ENCODE measurements at places on chromosomes 2 and 18. TPM values are rescaled to one million over a fixed set of nuclear protein-coding genes. Genes with fewer than 3 reads are reported as not detected.

- DNase-seq: no peak
Measured at GRCh38 chr2:225989809-225990208, 590.3 kb downstream of the NYAP2 start.

DNA sequence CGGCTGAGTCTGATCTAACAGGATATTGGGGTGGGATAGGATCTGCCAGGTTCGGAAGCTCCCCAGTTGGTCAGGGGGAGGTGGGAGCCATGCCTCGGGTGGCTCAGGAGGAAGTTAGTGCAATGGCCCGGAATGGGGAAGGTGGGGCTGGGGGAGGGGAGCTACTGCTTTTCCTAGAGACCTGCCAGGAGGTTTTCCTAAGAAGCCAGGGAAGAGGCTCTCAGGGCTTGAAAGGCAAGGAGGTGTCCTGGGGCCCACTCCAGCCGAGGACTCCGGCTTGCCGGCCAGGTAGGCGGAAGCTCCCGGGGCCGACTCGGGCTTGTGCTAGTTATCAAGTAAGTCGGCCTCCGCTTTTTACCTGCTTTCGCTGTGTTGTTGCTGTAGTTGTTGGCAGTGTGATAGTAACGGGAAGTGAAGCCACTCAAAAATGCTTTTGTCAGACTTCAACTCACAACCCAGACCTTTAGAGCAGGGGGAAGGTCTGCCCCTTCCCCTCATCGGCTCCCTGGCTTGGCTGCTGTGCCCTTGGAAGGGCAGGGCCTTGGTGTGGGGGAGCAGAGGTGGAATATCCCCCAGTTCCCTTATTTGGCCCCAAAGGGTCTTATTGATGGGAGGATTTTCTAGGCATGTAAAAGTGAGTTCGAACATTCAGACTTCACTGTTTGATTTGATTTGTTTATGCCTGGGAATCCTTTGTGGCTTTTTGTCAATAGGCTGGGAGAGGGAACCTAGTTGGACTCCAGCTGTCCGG lies 5.4 kb downstream of the GDF7 start:
- no peak for DNase-seq

Gene KCNIP3
- not detected for polyA plus RNA-seq

- DNase-seq: peak; percentile 44
Measured at GRCh38 chr2:96554293-96555145, 18.0 kb downstream of the ARID5A start.

DNA sequence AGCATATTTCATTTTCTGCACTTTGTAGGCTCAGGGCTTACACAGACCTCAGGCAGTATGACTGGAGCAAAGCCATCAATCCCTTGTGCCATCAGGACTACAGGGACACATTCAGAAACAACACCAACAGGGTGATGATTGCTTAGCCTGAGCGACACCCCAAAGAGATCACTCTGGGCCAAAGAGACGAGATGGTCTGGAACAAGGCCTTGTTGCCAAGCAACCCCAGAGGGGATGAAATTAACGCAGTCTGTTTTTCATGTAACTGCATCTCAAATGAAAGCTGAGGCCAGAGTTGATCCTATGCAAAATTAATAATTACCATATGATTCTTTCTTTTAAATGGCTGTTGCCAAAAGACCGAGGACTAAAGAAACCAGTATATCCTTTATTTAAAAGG lies 20.2 kb upstream of the B3GNT2 start:
- DNase-seq: no peak

- DNase-seq: peak; percentile 82
Measured at GRCh38 chr2:8624855-8625398, 56.9 kb upstream of the ID2 start.

Gene GRHL1
- polyA plus RNA-seq: 13.5 TPM

Gene CYS1
- polyA plus RNA-seq: 0.04 TPM

Gene LRPPRC
- 117 TPM for polyA plus RNA-seq

GRCh38 chr18:3236470-3236869 lies 11.1 kb upstream of the MYL12A start:
- DNase-seq: no peak

Gene INHA
- 15.2 TPM for polyA plus RNA-seq

Gene ZSWIM2
- not detected for polyA plus RNA-seq

Gene MROH2A
- 0.07 TPM for polyA plus RNA-seq

- no peak for DNase-seq
Measured at GRCh38 chr2:96788442-96789244, 27.4 kb upstream of the CNNM3 start.

DNA sequence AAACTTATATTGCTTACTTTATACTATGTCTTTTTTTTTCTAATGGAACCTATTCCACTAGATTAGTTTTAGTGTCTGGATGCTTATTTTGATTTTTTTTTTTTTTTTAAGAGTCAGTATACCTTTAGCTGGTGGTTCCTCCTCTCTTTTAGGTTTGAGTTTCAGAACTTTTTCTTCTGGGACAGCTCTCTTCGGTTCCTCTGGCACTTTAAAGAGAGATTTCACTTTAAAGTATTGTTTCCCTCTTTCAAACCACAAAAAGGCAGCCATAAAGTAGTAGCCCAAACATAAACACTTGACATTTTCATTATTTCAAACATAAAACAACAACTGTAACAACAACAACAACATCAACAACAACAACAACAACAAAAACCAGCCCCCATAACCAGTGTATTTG lies 123.3 kb downstream of the TTN start:
- no peak for DNase-seq

- DNase-seq: no peak
Measured at GRCh38 chr2:169038338-169038757, 7.2 kb upstream of the ABCB11 start.

GRCh38 chr2:135590619-135591260 lies 59.5 kb downstream of the R3HDM1 start:
- no peak for DNase-seq

GRCh38 chr2:26017464-26018183 lies 16.3 kb upstream of the RAB10 start:
- DNase-seq: no peak

DNA sequence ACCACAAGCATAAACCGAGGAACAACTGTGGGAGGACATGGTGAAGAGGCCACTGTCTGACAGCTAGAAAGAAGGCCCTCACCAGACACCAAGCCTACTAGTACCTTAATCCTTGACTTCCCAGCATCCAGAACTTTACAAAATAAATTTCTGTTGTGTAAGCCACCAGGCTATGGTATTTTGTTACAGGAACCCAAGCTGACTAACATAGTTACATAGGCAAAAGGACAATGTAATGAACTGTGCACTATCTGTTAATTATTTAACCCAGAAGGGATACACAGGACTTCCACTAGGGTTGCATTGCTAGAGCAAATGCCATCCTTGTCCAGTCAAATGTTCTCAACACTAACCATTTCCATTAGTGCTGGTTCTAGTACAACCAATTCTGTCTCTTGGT lies 47.7 kb upstream of the DOK6 start:
- peak; percentile 84 for DNase-seq

DNA sequence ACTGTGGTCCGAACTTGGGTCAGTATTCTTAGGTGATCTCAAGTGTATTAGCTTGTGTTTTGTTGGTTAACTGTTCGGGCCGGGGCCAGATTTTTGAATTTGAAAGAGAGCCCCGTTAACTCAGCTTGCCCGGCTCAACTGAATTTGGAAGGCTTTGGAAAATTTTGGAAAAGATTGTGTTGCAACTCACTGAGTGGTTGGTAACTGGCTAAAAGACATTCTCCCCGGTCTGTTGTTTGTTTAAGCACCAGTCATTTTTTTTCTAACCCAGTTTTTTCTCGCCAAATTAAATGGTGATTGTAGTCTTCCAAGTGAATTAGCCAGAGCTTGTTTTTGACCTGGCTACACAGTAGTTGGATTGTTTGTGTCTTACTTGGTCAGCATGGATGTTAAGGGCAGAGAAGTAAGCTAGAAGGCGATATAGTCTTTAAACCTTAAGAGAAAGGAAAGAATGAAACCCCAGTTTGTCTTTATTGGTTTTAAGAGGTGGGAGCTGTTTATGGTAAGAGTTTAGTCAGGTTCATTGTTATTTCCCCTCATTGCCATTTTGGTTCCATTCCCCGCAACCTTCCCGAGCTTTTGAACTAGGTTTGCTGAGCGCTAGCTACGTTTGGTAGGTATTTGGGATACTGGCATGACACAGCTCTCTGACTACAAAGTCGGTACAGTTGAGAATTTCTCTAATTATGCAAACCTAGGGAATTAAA lies 2.4 kb downstream of the MAP4K4 start:
- DNase-seq: peak; percentile 50

Gene SPHKAP
- polyA plus RNA-seq: not detected

Gene TLX2
- polyA plus RNA-seq: 0.09 TPM

DNA sequence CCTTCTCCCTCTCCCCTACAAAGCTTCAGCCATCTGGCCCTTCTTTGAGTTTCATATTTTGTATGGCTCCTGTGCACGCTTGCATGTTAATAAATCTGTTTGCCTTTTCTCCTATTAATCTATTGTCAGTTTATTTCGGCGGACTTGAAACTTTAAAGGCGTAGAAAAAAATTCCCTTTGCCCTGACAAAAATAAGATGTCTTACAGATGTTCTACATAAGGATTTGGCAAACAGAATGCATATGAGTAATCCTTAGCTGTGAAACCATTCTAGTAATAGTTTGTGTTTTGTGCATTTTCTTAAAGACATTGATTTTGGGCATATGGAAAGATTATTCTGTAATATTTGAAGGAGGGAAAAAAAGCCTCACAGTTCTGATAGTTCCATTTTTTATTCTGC lies 15.0 kb upstream of the BMPR2 start:
- no peak for DNase-seq

Gene DUSP19
- polyA plus RNA-seq: 0.97 TPM

Gene HJURP
- 26.0 TPM for polyA plus RNA-seq

GRCh38 chr18:51020536-51020935 lies 9.5 kb upstream of the SMAD4 start:
- no peak for DNase-seq

- peak; percentile 1 for DNase-seq
Measured at GRCh38 chr18:4455113-4455811, at the start of gene DLGAP1. Gene DLGAP1 (minus strand): TSS chr18:4455307.

DNA sequence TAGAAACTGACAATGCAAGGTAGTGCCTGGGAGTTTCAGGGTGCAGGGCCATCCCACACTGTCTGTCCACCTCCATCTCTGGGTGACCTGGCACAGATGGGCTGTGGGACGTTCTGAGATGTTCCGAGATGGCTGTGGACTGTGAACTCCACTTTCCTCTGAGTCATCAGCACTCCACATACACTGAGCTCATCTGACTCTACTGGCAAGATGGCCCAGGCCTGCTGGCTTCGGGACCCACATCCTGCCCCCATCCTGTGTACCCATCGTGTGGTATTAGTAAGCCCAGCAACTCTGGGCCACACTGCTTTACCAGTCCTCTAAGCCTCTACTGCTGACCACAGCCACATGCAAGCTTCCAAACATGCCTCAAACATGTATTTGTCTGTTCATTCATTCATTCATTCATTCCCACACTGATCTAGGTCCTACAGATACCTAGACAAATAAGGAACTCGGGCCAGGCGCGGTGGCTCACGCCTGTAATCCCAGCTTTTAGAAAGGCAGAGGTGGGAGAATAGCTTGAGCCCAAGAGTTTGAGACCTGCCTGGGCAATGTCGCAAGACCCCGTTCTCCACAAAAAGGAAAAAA lies 124.8 kb upstream of the CXCR4 start:
- no peak for DNase-seq

DNA sequence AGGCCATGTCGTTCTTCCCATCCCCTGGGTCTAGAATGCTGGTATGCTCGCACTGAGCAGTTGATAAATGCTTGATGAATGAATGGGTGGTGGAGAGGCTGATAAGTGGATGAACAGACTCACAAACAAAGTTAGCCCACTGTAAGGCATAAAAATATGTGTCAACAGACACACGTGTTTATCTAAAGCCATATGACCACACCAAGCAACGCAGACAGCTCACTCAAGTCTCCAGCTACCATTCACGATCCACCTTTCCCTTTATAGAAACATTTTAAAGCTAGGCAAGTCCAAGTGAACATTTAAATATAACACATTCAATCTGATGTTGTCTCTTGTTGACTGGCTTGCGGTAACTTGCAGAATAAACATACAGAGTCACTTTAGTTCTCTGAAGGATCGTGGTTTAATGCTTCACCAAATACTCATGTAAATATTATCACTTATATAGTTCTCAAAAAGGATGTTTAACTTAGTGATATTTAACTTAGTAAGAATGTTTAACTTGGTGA lies 105.5 kb downstream of the NOL10 start:
- peak; percentile 67 for DNase-seq

Gene NEB
- polyA plus RNA-seq: 0.27 TPM

- DNase-seq: peak; percentile 79
Measured at GRCh38 chr2:119431155-119431975, at the start of gene TMEM37. Gene TMEM37 (plus strand): TSS chr2:119431854. CDS start chr2:119431904, 50 bp downstream.

Gene CTLA4
- 0.16 TPM for polyA plus RNA-seq

Gene RAD51AP2
- polyA plus RNA-seq: 0.12 TPM

DNA sequence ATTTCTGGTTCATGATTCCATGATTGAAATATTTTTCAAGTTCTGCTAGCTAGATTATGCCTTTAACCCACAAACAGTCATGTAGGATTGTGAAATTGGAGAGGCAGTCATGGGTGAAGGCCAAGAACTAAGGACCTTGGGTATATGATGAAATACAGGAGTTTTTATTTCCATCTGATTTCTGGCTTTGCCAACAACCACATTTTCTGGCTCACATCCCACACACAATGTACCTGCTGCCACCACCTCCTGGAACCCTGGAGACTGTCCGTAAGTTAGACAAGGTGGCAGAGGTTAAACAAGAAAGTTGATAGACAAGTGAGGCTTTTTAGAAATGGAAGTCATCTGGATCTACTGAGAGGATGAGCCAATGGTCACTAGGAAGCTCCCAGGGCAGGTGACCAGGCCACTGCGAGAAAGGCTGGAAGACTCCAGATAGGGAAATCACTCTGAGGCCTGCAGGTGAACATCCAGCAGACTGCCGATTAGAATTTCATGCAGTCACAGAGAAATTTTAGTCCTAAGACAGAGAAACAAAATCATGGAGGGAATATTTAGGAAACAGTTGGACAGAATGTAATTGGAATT lies 402.0 kb downstream of the ALK start:
- DNase-seq: no peak

Gene MAPK4
- polyA plus RNA-seq: not detected

Measured in HepG2 (cell line).